ENCODE measurements at places on chromosomes 6 and 20.

DNA sequence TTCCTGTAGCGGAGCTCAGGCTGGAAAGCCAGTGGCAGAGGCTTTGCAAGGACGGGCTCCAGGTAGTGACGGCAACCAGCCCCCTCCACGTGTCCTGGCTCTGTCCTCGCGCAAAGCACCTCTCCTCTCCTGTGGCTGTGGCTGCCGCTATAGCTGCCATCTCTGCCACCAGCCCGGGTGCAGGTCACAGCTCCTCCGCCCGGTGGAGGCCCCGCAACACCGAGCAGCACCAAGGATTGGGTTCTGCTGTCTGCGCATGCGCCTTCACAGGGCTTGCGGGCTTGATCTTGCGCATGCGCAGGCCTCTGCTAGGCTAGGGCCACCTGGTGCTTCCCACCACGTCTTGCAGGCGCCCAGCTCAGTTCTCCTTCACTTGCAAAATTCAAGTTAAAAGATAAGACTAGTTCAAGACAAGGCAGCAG is 625.4 kb downstream of the QKI start:
- DNase-seq = no peak

DNA sequence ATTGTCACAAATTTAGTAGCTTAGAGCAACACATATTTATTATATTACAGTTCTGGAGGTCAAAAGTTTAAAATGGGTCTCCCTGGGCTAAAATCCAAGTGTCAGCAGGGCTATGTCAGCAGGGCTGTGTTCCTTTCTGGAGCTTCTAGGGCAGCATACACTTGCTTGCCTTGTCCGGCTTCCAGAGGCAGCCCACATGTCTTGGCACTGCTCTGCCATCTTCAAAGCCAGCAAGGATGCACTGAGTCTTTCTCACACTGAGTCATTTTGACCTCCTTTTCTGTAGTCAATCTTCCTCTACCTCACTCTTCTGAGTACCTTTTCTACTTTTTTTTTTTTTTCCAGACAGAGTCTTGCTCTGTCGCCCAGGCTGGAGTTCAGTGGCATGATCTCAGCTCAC is 39.0 kb downstream of the ADGRF4 start:
- DNase-seq = no peak

GRCh38 chr6:116371120-116371917 is 572 bp downstream of the DSE start:
- DNase-seq = peak; percentile 69

DNA sequence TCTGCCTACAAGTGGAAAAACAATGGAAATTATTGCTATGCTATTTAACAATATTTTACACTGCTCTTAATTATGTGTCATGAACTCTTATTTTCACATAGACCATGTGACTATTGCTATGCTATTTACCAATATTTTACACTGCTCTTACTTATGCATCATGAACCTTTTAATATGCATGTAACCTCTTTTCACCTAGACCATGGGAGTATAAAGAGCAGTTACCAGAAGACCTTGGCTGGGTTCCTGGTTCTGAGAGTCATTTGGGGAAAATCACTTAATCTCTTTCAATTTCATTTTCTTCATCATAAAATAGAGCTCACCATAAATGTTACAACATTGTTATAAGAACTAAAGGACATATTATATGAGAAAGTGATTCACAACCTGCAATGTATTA is 223.8 kb upstream of the RNF217 start:
- no peak for DNase-seq

DNA sequence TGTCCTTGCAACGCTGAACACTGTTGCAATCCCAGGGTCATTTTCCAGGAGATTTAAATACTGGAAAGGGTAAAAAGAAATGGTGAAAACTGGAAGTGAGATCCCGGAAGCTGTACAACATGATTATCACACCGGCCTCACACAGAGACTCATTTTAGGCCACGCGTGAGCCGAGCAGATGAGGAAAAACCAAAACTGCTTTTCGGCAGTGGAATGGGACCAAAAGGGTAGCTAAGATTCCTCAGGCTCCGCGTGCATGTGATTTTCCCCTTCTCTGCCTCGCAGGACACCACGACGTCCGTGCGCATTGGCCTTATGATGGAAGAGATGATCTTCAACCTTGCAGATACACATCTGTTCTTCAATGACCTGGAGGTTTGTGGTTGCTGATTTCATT is 213.7 kb downstream of the ZMYND8 start:
- no peak for DNase-seq

DNA sequence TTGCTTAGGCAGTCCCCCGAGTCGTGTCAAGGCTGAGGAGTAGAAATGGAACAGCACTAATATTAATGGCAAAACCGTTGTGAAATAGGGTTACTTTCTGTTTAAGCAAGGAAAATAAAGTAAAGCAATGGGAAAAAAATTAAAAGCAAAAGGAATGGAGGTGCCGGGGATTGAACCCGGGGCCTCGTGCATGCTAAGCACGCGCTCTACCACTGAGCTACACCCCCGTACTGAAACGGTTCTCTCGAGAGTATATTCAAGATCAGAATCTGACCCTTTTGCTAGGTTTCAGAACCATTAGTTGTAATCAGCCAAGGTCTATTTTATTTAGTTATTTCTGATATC is 85.5 kb downstream of the TRIM27 start:
- DNase-seq = peak; percentile 66

GRCh38 chr6:159473475-159474263 is 219.4 kb downstream of the SOD2 start:
- no peak for DNase-seq

DNA sequence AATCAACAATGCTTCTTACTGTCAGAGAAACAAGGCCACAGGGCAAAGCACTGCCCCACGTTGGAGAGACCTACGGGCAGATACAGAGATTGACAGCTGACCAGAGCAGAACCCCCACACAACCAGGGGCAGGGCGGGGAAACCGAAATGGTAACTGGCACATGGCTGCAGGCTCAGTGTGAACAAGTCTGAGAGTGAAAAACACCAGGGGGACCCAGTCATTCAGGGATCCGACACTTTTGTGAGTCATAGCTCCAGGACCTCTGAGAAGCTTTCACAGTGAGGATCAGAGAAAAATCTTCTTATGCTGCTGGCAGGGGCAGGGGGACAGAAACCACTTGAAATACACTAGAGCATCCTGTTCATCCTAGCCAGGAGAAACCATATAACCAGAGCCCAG is 254.2 kb downstream of the C6orf118 start:
- no peak for DNase-seq

DNA sequence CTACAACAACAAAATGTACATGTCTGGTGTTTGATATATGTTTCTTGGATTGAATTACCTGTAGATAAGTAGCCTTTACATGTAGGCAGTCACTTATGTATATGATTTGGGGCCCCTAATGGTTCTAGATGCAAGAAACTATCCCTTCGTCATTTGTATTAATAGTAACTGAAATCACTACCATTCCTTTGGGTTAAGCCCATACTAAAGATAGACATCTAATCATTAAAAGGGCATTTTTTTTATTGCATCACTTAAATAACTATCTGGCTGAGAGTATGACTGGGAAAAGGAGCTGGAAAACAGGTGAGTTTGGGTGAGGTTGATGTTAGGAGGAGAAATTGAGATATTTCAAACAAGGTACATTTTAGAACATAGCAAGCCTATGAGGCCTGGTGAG is 213.5 kb upstream of the PLN start:
- DNase-seq = no peak

DNA sequence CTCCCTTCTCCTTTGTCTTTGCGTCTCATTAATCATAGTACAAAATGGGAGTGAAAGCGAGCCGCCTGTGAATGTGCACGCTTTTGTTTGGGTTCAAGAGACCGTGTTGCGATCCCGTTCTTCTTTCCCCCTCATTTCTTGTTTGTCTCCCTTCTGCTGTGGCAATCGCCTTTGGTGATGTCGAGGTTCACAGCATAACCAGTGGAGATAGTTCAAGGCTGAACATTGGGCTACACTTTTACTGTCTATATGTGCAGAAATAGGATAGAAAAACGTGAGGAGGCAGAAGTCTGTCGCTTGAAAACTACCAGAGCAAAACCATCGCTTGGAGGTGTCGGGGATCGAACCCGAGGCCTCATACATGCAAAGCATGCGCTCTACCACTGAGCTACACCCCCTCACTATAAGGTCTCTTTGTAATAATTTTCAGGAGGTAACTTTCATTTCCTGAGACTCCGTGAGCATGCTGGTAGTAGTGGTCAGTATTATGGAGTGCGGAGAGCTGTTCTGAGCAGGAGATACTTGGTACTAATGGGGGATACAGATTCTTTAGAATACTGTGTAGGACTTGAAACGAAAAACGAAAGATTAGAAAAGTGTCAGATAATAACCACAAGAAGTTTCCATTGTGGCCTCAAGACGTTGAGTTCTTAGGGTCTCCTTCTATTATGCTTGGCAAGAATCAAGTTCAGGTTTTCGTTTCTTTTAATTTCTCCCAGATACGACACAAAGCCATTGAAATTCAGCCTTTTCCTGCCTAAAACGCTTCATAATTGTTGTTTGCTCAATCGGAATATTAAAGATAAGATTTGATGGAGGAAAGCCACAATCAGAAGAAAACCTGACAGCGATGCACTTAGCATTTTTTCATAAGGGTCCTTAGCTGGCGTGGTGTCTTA is 106.6 kb downstream of the TRIM27 start:
- peak; percentile 22 for DNase-seq

- DNase-seq = no peak
Measured at GRCh38 chr6:153207006-153207405, 75.9 kb upstream of the RGS17 start.

GRCh38 chr20:4299773-4300172 is 284.4 kb upstream of the RNF24 start:
- no peak for DNase-seq

DNA sequence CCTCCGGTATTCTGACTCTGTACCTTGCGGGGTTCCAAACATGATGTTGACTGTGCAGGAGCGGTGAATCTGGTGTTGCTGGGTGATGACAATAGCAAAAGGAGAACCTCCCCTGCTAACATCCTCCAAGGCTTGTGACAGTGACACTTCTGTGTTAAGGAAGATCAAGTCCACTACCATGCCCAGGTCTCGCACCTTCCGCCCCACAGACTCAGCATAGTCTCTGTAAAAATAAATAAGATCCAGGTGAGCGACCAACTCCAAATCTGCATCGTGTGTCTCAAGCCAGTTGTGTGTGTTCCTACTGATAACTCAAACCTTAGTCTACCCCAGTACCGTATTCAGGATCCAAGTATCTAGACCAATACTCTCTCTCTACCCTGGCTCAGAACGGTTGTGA is 24.8 kb downstream of the NCOA5 start:
- DNase-seq = no peak

DNA sequence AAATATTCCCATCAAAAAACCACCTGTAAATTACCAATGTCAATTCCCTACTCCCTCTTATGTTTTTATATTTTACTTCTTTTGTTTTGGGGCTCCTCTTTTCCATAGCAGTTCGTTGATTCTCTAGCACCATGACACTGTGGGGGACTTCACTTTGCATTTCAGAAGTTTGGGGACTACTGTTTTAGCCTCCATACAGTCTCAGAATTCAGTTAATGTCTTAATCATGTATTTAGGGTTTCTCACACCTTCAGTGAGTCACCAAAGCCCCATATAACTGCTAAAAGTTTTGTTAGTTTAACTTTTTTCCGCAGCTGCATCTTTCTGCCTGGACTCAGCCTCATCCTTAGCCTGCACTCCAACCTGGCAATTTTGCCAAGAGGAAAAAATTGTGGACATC is 20.7 kb upstream of the AIG1 start:
- DNase-seq = no peak

GRCh38 chr6:140548366-140548765 is 1173.9 kb upstream of the CITED2 start:
- DNase-seq = no peak

GRCh38 chr6:35539223-35539622 is 26.5 kb upstream of the TULP1 start:
- no peak for DNase-seq

GRCh38 chr6:170248111-170248805 is 42.6 kb downstream of the DLL1 start:
- no peak for DNase-seq

- DNase-seq = no peak
Measured at GRCh38 chr6:134805168-134805567, 144.7 kb downstream of the ALDH8A1 start.

GRCh38 chr6:142802124-142802523 is 142.9 kb downstream of the HIVEP2 start:
- no peak for DNase-seq

GRCh38 chr6:118280210-118280609 is 267.9 kb upstream of the PLN start:
- DNase-seq = no peak

GRCh38 chr6:106181664-106182418 is 95.7 kb downstream of the PRDM1 start:
- DNase-seq = no peak

GRCh38 chr6:42084889-42085288 is 34.6 kb downstream of the TAF8 start:
- no peak for DNase-seq

GRCh38 chr6:10434235-10434634 is 19.4 kb upstream of the TFAP2A start:
- DNase-seq = no peak

DNA sequence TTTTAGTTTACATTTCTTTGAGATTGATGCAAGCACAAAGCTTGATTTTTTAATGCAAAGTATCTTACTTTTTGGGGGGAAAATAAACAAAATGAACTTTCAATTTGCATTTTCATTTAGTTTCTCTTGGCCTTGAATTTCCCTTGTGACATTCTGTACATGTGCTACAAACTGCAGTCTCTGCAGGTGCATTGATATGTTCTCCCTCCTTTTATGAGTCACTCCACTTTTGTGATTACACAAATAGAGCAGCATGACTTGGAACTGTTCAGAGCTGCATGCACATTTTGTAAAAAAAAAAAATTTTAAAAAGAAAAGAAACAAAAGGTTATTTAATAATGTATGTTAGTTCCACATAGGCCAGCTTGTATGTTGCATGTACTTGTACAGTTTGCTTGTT is 220.0 kb upstream of the KCNQ5 start:
- no peak for DNase-seq

DNA sequence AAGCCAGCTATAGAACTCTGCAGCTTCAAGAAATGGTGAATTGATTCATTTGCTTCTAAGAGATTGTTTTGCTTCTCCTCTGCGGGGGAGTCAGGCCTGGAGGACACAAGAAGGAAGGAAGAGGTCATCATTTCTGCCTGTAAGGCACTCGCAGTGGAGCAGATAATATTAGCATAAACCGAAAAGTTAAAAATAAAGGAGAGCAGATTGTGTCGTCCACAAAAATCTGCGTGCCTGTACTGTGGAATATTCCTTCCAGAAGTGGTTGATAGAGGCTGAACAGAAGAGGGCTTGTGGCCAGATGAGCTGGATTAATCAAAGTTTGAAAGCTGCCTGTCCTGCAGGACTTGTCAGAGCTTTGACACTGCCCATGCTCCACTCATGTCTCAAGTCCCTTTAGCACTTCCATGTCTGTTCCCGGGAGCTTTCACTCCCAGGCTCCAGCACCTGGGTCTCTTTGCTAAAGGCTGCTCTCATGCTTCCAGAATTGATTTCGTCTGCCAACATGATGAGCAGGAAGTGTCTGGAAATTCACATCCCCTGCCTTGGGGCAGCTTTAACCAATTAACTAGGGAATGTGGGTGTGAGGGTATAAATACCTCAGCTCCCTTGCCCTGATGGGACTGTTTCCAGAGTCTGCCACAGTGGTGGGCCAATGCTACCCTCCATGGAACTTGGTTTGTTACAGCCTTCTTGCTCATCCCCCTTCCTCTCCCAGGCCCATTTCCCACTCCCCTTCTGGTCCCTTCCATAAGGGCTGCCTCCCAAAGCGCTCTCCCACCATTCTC is 65.1 kb upstream of the STX16 start:
- no peak for DNase-seq

- peak; percentile 56 for DNase-seq
Measured at GRCh38 chr6:144285798-144286502, 815 bp downstream of the UTRN start.

GRCh38 chr6:137637121-137637520 is 142.9 kb upstream of the OLIG3 start:
- no peak for DNase-seq

All from endothelial cell (in vitro differentiated cells).